Stimulated activated CD4-positive, alpha-beta T cell treated with anti-CD3 and anti-CD28 coated beads, Interleukin-1b, Interleukin-23, amount 100 ng/mL, for 1 hour (primary cell): ENCODE measurements at places on chromosomes 6 and 20.

- no peak for DNase-seq
Observed at GRCh38 chr20:59736366-59736765, 132.0 kb downstream of the PHACTR3 start.

DNA sequence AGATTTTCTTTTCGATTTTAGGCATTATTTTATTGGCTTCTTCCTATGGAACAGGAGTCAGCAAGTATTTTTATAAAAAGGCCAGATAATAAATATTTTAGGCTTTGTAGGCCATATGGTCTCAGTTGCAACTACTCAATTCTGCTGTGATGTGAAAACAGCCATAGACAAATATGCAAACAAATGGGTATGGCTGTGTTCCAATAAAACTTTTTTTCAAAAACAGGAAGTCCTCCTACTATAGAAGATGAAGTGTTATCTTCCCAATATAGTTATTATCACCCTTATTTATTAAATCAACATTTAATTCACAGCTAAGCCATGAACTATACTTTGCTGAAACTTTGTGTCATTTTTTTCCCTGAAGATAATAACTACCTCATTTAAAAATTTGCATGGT, 57.2 kb downstream of the CHD6 start:
- no peak for DNase-seq

DNA sequence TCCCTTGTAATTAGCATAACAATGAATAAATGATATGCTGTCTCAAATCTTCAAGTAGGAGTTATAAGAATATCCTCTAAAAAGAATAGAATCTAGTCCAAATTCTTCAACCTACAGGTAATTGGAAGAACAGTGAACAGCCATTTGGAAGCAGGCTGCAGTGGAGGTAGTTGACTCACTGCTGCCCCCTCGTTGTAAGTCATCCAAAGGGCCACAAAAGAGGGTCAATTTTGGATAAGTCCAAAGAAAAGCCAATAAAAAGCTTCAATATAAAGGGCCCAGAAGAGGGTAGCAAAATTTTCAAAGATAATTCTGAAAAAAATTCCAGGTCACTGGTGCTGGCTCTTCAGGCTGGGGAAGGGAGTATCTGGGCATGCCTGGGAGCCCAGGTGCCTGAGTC, 60.8 kb upstream of the SSTR4 start:
- no peak for DNase-seq

- no peak for DNase-seq
Observed at GRCh38 chr6:132224943-132225342, 176.3 kb downstream of the MOXD1 start.

GRCh38 chr6:38782616-38783015, 67.5 kb downstream of the DNAH8 start:
- DNase-seq: no peak

- DNase-seq: no peak
Observed at GRCh38 chr20:47493175-47493962, 8.3 kb upstream of the NCOA3 start.
